ENCODE measurements at places on chromosomes 2 and 18.

DNA sequence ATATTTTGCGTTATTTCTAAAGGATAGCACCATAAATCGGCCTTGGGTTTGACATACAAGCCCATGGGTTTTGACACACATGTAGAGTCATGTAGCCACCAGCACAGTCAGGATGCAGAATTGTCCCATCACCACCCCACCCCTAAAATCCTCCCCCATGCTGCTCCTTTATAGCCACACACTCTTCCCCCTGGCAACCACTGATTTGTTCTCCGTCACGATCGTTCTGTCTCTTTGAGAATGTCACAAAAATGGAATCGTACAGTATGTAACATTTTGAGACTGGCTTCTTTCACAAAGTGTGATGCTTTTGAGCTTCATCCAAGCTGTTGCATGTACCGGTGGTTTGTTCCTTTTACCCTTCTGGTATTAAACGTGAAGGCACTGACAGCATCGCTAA, 39.1 kb downstream of the CRACDL start:
- no peak for DNase-seq

DNA sequence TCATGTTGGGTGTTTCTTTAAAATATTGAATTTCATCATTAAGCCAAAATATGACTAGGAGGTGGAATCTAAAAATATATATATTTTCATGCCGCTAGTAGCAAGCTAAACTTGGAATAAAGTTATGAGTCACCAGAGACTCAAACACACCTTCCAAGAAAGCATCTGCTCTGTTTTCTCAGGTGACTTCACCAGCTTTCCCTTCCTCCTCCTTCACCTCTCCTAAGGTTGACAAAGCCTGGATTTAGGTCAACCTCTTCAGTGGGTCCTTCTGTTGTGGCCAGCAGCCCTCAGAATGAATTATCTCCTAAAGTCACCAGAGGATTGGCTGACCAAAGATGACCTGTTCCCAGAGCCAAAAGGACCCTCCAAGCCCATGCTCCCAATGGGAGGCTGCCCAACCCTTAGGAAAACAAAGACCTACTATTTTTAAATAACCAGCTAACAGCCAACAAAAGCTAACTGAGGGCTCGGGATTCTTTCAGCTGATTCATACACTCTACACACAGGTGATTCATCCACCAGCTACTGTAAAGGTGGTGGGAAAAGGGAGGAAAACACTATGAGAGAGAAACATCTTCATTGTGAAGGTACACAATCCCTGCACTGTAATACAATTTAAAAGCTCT, 113.9 kb downstream of the MYO5B start:
- DNase-seq = no peak

DNA sequence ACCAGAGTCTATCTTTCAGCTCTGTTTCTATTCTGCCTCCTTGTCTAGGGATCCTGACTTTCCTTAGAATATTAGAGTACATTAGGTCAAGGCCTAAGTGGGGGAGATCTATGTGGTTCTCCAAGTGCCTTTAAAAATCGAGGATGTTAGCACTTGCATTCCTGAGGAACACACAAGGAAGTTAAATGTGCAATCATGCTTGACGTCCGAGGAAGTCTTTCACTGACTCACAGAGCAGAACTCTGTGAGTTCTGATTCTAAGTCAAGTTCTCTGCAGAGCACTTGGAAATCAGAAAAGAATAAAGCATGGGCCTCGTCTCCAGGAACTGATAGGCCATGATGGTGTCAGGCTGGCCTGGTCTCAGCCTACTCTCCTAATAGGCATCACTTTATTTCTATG, 17.2 kb downstream of the FHOD3 start:
- DNase-seq = no peak

- DNase-seq = no peak
Observed at GRCh38 chr2:8158711-8159110, 523.1 kb upstream of the ID2 start.

DNA sequence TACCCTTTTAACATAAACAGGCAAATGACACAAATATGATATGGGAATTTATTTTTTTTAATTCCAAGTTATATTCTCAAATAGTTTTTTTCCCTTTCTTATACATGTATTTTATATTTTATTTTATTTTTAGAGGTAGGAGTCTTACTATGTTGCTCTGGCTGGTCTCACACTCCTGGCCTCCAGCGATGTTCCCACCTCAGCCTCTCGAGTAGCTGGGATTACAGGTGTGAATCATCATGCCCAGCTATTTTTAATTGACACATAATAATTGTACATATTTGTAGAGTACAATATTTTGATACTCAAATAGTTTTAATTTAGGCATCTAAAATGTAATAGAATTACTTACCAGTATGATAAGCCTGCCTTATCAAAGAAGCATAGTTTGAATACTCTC, 12.2 kb downstream of the BAZ2B start:
- DNase-seq = no peak

- no peak for DNase-seq
Observed at GRCh38 chr2:84855731-84856130, 25.2 kb downstream of the TRABD2A start.

DNA sequence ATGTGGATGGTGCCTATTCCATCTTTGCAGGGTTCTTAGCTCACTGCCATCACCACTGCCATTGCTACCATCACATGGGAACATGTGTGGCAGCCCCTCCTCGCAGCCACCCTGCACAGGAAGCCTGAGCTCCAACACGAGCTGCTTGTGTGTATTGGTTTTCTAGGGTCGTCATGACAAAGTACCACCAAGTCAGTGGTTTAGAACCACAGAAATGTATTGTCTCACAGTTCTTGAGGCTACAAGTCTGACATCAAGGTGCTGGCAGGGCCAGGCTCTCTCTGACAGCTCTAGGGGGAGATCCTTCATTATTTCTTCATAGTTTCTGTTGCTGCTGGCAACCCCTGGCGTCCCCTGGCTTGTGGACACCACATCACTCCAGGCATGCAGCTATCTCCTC, 10.3 kb upstream of the IL1R2 start:
- no peak for DNase-seq

GRCh38 chr2:28736034-28736433, 15.6 kb upstream of the PPP1CB start:
- no peak for DNase-seq

- DNase-seq = no peak
Observed at GRCh38 chr2:238190445-238190844, 13.1 kb downstream of the ILKAP start.

- DNase-seq = no peak
Observed at GRCh38 chr2:152051436-152051835, 47.4 kb downstream of the CACNB4 start.

GRCh38 chr2:196075196-196075595, 6.6 kb upstream of the DNAH7 start:
- no peak for DNase-seq

DNA sequence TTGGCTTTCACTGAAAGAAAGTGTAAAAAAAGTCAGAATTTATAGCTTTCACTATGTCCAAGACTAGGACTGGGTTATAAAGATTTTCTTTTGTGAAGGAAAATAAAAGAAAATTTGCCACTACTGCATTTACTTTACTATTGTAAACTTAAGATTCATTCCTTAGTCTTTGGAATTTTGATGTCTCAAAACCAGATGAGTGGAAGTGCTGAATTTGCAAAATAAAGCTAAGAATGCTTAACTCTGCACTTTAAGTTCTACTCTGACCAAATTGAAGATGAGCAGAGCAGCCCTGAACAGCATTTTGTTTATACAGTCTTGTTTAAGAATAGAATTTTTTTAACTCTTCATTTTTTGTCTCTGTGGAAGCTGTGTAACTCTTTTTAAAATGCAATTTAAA, 102.4 kb downstream of the ICA1L start:
- DNase-seq = no peak

- DNase-seq = no peak
Observed at GRCh38 chr2:239465017-239466001, 64.5 kb upstream of the HDAC4 start.

DNA sequence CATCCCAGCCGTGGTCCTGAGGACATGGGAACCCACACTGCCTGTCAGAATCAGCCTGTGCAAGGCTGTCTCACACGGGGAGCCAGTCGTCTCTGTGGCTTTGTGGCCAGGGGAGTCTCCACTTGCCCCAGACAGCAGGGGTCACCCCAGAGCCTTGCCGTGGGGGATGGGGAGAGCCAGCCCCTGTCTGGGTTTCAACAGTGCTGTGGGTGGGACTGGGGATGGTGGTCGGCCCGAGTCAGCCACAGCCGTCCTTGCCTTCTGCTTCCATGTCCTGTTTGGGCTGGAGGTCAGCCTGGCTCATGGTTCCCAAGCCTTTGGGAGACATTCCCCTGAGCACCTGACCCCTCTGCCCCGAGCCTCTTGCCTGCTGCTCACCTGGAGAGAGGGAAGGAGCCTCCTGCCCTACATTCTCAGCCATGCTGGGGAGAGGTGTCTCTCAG, 19.6 kb downstream of the GPR35 start:
- DNase-seq = no peak

- DNase-seq = no peak
Observed at GRCh38 chr2:105180491-105180972, 61.0 kb upstream of the GPR45 start.

DNA sequence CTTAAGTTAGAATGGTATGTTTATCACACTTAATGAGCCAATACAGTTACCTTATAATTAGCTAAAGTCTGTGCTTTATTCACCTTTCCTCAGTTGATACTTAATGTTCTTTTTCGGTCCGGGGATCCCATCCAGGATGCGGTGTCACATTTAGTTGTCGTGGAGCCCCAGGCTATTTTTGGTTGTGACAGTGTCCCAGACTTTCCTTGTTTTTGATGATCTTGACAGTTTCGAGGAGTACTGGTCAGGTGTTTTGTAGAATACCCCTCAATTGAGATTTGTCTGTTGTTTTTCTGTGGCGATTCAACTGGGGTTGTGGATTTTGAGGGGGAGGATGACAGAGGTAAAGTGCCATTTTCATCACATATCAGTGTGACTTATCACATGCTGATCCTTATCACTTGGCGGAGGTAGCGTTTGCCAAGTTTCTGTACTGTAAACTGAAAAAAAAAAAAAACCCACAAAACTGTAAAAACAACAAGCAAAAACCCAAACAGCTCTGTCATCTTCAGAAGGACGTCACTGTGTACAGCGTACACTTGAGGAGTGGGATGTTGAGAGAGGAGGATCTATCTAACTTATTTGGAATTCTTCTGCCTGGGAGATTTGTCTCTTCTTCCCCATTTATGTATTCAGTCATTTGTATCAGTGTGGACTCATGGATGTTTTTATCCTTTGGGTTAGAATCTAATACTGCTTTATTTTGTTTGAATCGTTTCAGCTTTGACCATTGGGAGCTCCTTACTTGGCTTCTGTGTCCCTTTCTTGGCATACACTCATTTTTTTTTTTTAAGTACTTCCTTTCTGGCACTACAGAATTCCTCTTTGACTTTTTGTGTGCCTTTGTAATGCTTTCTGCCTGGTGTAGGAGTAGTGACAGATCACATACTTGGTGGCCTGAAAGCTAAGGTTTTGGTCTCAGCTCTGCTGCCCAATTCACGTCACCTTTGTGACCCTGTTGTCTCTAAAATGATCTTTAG, 68.1 kb downstream of the FMNL2 start:
- no peak for DNase-seq

DNA sequence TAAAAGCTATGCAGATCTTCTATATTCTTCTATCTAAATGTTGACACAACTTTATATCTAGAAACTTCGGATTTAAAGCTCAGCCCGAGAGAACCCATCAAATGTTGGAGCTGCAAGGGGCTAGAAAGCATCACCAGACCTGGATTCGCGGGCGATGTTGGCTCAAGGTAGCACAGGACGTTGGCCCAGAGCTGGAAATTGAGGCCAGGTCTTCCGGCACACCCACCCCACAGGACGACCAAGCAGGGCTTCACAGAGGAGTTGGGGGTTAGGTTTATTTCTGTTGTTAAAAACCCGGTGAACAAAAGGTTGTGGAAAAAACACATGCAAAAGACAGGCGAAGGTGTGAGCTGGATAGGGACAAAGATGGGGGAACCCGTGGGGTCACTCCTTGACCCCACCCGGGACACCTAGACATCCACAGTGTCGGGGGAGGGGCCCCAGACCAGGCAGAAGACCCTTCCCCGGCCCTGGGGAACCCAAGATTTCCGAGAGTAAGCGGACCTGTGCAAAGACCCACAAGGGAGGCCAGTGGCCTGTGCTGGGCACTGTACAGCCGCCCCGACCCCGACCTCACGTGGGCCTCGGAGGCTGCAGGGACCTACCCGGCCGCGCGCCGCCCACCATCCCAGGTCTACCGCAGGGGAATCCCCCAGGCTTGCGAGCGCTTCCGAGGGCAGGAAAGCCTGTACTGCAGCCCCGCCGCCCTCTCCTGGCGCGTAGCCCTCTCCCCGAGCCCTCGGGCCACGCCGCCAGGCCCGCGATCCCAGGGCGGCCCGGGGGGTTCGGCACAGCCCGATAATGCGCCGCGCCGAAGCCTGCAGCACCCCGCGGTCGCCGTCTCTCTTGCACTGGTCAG, 1.8 kb upstream of the AGBL5 start:
- peak; percentile 62 for DNase-seq

DNA sequence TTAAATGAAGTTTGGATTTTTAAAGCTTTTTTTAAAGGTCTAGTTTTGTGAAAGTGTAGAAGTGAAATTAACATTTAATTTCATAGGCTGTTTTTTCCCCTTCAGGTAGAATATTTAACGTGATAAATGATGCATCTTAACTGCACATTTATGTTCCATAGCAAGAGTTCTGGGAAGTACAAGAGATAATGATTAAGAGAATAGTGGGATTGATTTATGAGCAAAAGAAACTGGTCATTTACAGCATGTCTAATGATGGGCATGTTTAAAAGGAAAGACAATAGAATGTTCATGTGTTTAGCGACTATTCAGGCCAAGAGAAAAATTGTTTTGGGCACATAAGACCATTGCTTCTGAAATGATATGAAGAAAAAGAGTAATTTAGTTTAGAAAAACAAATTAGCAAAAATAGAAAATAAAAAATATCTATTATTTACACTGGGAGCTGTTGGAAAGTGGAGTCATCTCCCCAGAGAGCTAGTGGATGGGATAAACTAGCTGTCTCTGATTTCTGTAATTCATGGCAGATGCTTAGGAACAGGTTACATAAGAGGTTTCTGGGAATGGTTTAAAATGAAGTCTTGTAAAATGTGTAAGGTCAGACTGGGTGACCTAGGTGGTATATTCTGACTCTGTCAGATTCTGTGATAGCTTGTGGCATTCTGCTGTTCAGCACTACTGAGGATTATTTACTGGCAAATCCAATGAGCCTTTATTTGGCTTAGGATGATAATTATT, 60.7 kb downstream of the WDR7 start:
- DNase-seq = no peak

DNA sequence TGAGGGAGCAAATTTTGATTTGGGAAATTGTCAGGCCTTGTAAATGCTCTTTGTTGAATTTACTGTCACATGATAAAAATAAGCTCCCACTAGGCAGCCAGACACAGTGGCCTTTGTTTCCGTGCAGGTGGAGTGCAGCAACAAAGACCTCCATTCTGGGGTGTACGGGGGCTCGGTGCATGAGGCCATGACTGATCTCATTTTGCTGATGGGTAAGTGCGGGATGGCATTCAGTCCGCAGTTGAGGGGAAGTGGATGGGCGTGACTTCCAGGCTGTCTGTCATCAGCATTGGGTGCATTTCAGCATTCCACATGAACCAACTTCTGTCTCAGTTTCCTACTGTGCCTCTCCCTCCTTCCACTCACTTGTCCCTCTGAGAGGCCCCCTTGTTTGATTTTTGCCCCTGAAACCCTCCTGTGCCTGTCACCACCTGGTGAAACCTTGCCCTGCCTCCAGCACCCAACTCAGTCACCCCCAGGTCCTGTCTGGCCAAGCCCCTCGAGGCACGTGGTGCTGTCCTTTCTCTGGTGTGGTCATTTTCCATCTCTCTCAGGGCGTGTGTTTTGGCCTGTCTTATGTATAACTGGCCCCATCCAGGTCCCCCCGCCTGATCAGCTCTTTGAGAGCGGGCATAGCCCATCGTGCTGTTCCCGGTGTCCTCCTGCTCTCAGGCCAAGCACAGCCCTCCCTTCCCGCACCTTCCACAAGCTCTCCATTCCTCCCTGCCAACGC, 16.3 kb downstream of the CNDP2 start:
- DNase-seq = no peak

Measured in activated CD4-positive, alpha-beta T cell treated with anti-CD3 and anti-CD28 coated beads for 24 hours (primary cell).